ENCODE measurements at places on chromosomes 5 and 9.
A peak's percentile ranks its signal among the peaks of the same experiment; 100 is the strongest.

DNA sequence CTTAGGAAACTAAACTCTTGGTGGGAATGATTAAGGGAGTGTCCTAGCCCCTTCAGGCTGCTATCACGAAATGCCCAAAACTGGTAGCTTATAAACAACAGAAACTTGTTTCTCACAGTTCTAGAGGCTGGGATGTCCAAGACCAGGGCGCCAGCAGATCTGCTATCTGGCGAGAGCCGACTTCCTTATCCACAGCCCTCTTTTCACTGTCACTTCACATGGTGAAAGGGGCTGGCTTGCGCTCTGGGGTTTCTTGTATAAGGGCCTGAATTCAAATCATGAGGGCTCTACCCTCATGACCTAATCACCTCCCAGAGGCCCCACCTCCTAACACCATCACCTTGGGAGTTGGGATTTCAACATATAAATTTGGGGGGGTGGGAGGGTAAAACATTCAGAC lies 49.1 kb downstream of the IPPK start:
- DNase-seq = no peak

GRCh38 chr9:131500377-131500776 lies 2.3 kb upstream of the POMT1 start:
- peak; percentile 91 for DNase-seq

GRCh38 chr5:80141147-80141671 lies 106.1 kb downstream of the THBS4 start:
- DNase-seq = no peak

DNA sequence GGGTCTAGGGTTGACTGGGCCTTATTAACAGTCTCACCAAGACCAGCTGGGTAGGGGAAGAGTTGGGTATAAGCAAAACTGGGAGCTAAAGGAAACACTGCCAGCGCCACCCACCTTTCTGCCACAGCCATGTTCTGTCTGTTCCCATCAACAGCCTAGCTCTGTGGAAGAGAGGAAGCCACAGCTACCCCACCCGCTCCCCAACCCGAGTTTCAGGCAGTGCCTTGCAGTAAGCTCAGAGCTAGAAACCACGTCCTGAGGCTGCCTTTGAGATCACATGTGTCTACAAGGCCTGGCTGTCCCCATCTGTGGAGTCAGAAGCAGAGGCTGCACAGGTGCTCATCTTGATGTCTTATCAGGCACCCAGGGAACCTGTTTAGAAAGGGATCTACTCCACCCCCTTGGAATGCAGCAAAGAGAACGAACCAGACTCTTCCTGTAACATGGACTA lies 15.3 kb downstream of the HNRNPH1 start:
- peak; percentile 64 for DNase-seq

GRCh38 chr9:123928533-123929176 lies 1.3 kb downstream of the DENND1A start:
- DNase-seq = peak; percentile 28

DNA sequence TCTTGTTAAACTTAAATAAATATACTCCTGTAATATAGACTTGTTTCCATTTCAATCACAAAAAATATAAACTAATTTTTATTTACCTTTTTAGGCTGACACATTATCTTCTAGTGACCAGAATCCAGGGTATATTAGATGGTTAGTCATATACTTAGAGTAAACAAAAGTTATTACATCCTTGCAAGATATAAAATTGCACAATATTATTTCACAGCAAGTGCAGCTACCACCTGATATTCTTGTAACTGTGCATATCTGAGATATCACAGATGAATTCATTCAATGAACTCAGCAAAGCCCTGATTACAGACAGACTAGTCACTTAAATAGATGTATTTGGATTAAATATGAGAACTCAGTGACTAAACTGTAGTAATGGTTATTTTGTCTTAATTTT lies 25.6 kb upstream of the ARRDC3 start:
- DNase-seq = no peak

DNA sequence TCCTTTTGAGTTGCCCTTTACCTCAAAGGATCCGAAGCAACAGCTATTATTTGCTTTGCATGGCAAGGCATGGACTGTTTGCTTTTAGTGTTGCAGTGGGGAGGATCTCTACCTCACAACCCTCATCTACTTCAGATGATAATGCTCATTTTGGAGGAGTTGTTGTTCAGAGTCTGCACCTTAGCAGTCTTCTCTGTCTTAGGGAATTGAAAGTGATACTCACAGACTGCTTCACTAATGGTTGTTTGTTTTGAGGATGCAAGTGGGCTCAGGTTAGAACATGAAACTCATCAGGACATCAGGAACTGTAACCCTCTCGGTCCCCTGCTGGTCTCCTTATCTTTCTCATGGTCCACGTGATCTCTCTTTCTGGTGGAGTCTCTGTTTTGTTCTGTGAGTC lies 172.9 kb upstream of the ANKH start:
- no peak for DNase-seq

GRCh38 chr9:16884952-16885513 lies 14.6 kb upstream of the BNC2 start:
- DNase-seq = no peak

DNA sequence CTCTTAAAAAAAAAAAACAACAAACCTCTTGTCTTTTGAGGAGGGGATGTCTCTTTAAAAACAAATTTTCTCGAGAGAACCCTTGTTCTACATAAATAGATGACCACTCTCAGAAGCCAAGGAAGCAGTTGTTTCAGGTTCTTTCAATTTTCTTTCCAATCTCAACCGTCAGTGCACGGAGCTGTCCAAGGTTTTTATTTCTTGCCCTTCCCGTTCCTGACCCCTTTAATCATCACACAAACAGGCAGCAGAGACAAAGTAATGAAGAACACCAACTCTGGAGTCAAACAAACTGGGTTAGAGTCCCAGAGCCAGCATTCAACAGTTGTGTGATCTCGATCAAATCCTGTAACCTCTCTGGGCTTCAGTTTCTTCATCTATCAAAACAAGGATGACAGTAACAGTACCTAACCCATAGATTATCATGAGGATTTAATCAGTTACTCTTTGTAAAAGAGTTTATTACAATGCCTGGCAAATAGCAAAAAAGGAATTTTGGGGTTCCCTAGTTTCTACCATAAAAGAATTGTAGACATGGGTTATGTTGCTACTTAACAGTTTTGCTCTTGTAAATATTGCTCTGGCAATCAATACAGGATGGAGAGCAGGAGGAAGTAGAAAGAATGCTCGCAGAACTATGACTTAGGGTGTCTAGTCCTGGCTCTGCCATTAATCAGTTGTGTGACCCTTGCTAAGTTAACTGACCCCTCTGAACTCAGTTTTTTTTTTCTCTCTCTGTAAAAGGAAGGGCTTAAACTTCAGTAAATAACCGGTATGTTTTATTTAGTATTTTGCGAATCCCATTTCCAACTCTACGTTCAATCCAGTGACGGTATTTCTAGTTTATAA lies 1.0 kb upstream of the NIM1K start:
- no peak for DNase-seq

DNA sequence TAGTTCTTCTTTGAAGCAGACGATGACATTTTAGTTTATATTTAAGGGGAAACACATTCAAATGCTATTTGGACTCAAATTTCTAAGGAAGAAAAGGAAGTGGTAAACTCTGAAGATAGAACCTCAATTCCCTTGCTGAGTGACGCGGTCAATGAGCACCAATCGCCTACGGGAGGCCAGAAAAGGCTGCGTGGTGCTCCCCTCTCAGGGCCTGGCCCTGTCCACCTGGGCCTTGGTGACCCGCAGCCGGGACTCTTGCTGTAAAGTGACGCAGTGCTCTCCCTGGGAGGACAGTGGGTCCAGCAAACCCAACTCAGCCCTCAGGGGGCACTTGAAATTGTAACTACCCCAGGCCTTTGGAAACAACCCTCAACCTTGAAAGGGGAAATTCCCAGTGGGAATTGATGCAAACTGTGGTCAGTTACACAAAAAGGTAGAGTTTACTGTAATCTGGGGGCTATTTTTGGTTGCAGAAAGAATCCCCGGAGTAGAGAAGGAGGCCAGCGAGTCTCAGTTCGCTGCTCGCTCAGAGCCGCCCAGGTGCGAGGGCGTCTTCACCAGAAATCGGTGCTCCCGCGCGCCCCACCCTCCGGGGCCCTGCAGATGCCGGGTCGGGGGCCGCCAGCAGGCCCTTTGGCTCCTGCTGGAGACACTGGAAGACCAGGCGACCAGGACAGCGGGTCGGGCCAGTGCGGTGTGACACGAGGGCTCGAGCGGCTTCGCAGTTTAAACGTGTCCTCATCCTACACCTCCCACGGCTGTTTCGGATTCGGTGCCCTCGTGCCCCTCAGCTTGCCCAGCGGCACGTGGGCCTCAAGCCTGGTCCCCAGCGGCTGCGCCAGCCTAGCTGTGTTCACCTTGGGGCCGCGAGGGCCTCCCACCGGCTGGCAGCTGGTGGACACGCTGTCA lies 1.4 kb upstream of the ANKRD33B start:
- no peak for DNase-seq

GRCh38 chr5:145685417-145685816 lies 149.7 kb downstream of the PRELID2 start:
- DNase-seq = no peak

- no peak for DNase-seq
Measured at GRCh38 chr9:121685795-121686377, 34.5 kb downstream of the DAB2IP start.

- no peak for DNase-seq
Measured at GRCh38 chr5:59423021-59423420, 470.5 kb downstream of the PDE4D start.

DNA sequence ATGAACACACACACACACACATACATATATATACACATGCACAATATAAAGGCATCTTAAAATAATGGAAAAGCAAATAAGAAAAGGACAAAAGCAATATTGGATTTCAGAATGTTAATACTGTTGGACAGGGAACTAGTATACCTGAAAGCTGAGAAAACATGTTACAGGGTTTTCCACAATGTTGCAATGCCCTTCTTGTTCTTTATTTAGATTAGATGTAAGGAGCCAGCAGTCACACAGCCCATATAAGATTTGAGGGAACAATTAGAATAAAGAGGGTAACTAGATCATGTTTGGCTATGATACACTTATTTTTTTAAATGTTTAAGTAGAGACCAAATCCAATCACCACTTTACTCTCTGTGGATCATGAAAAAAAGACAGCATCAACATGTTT lies 61.7 kb downstream of the SH3TC2 start:
- no peak for DNase-seq

DNA sequence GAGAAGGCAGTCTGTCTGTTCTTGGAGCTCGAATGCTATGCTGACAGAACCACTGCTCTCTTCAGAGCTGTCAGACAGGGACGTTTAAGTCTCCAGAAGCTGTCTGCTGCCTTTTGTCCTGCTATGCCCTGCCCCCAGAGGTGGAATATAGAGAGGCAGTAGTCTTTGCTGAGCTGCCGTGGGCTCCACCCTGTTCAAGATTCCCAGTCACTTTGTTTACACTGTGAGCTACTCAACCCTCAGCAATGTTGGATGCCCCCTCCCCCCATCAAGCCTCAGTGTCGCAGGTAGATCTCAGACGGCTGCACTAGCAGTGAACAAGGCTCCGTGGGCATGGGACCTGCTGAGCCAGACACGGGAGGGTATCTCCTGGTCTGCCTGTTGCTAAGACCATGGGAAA lies 344.2 kb downstream of the TMEM161B start:
- no peak for DNase-seq

DNA sequence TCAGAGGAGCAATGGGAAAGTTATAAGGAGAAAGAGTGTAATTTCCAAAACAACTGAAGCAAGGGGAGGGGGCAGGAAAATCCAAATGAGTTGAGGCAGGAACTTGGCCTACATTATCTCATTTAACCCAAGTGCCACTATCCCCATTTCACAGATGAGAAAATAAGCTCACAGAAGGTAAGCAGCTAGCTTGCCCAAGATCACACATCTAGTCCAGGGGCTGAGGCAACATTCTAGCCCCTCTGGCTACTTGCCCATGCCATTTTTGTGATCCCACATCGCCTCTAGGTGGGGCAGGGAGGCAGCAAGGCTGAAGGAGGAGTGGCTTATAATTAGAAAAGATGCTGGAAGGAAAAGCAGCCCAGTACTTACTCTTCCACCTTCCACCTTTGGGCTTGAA lies 2.6 kb upstream of the PSIP1 start:
- peak; percentile 16 for DNase-seq

GRCh38 chr5:565782-566440 lies 41.7 kb upstream of the SLC9A3 start:
- peak; percentile 9 for DNase-seq

- DNase-seq = no peak
Measured at GRCh38 chr9:20417373-20418080, 204.8 kb downstream of the MLLT3 start.

GRCh38 chr5:51664491-51665250 lies 281.4 kb downstream of the ISL1 start:
- no peak for DNase-seq

DNA sequence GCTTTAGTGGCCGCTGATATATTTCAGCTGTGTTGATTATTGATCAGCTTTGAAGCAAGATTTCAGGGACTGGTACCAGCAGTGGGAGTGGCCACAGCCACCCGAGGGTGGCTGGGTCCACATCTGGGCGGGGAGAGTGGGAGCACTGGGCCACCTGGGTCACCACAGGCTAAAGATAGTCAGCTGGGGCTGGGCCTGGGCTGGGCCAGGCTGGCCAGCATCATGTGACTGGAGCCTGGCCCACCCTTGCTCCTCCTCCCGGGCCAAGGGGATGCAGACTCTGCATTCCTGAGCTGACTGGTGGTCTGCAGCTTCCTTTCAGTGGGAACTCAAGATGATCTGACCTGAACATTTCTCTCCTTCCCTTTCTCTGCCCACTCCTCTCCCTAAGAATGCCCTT lies 27.1 kb downstream of the LARP1 start:
- no peak for DNase-seq

GRCh38 chr9:65449423-65449822 lies 164.4 kb upstream of the FOXD4L5 start:
- no peak for DNase-seq

- no peak for DNase-seq
Measured at GRCh38 chr5:110853267-110853666, 114.5 kb downstream of the SLC25A46 start.

- DNase-seq = no peak
Measured at GRCh38 chr5:159402311-159402710, 72.0 kb upstream of the IL12B start.

DNA sequence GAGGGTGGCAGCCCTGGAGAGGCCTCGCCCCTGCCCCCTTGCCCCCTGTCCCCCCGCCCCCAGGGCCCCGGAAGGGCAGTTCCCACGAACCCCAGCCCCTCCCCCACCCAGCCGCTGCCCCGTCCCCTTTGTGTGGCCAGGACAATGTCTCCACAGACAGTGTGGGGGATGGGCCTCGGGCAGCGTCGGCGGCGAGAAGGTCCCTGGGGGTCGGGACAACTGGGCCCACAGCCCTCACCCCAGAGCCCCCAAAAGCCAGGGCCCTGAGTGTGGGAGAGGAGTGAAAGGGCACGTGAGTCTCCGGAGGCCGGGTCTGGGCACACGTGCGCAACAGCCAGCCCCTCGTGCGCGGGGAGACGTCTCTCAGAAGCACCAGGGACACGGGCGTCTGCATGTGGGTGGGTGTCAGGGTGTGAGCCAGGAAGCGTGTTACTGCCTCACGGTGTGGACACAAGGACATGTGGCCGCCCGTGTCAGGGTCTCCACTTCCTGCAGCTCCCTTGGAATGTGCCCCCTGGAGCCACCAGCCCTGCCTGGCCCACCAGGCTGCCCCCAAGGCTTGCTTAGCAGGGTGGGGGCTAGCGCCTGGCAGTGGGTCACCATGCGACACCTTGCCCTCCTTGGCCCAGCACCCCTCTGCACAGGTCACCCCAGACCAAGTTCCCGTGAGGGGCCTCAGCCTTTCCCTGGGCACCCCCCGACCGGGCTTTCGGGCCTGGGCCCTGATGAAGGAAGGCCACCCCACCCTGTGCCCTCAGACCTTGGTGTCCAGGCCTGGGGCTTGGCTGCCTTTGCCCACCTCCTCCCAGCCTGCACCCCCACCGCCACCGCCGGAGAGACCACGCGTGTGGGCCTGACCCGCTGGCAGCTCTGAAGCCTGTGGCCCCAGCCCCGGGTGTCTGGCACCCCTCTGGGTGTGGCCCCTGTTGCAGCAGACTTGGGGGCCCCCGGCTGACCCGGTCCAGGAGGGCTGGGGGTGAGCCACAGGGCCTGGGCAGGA lies 12.8 kb upstream of the NRARP start:
- no peak for DNase-seq
